Testis (tissue), 5 donors: ENCODE measurements at places on chromosomes 3 and 15.

DNA sequence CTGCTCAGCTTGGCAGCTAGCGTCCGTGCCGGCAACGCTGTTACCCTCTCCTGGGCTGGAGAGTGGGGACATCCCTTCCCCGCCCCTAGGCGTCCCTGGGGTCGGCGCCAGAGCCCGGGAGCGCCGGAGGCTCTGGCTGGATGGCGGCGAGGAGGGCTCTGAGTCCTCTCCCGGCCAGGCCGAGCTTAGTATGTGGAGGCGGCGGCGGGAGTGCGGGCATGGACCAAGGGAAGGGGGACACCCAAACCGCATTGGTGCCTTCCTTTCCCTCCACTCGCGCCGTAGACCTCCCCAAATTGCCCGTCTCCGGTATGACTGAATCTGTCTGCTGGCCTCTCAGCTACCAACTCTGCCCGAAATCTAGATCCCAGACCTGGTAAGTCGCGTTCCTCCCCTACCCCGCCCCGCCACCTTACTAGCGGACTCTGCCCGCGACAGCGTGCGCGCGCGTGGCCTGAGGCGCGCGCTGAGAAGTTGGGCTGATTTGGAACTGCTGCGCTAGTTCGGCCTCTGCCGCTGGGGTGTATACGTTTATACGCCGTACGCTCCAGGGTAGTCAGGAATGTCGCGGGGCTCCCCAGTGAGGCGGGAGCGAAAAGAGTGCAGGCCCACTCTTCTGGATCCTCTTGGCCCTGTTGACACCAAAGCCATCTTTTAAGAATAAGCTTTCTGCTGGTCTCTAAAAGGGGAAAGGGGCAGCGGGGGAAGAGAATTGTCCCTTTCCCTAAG lies 12.2 kb downstream of the ZIC1 start:
- no peak for DNase-seq

GRCh38 chr15:77416954-77417353 lies 3.0 kb downstream of the PEAK1 start:
- no peak for DNase-seq

GRCh38 chr15:40372981-40373380 lies 9.5 kb upstream of the KNSTRN start:
- DNase-seq, result no peak

- DNase-seq, result no peak
Measured at GRCh38 chr15:74176262-74177214, 3.0 kb downstream of the ISLR start.

DNA sequence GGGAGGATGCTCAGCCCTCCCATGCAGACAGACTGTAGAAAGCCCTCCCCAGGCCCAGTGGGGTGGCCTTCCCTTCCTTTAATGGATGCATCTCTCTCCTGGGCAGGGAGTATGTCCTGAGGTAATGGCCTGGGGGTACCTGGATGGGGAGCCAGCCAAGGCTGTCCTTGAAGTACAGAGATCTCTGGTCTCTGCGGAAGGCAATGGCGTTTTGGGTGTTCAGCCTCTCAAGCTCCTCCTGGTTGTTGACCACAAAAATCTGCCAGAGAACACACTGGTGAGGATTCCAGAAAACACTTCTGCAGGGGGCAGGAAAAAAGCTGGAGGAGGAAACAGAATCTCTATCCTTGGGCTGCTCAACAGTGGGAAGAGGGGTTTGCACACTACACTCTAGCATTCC lies 28.9 kb downstream of the EAF1 start:
- DNase-seq, result no peak

DNA sequence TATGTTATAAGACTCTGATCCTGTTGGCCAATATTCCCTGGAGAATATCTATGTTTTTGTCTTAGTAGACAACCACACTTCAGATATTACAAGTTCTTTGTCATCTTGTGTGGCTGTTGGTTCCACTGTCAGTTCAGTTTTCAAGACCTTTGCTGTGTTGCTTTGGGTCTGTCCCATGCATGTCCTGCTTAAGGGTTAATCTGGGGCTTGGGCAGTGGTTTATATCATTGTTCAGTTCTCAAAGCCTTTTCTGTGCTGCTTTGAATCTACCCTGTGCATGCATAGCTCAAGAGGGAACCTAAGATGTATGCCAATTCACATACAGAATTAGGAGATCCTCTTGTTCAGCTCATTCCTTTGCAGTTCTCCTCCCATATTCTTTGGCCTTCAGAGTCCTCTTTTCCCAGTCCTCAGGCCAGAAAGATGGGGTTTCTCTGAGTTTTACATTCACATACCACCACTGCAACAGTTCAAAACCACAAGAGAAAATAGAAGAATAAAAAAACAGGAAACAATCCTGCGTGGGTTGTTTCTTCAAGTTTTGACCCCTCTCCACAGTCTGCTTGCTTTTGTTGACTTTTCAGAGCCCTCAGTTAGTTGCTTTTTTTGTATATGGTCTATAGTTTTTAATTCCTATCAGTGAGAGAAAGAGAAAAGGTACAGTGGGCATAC lies 21.6 kb downstream of the BUB1B start:
- no peak for DNase-seq

DNA sequence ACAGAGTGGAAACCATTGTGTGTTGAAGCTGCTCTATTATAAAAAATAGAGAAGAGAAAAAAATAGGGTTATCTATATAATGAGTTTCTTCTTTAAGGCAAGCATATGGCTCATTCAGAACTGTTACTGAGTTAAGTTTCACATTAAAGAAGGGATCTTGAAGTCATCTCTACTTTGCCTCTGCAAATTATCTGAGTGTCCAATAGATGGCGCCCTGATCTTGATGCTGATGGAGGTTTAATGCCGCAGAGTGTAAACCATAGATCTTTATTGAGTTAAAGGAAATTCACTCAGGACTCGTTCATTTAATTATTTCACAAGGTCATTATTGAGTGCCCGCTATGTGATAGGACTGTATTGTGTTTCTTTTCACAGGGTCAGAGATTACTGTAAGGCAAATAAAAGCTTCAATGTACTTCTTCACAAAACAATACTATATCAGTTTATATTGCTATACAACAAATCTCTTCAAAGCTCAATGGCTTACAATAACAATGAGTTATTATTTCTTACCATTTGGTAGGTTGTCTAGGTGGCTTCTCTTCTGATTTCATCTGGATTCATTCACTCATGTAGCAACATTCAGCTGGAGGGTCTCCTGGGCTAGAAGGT lies 171.4 kb downstream of the NSUN3 start:
- DNase-seq, result peak; percentile 62

DNA sequence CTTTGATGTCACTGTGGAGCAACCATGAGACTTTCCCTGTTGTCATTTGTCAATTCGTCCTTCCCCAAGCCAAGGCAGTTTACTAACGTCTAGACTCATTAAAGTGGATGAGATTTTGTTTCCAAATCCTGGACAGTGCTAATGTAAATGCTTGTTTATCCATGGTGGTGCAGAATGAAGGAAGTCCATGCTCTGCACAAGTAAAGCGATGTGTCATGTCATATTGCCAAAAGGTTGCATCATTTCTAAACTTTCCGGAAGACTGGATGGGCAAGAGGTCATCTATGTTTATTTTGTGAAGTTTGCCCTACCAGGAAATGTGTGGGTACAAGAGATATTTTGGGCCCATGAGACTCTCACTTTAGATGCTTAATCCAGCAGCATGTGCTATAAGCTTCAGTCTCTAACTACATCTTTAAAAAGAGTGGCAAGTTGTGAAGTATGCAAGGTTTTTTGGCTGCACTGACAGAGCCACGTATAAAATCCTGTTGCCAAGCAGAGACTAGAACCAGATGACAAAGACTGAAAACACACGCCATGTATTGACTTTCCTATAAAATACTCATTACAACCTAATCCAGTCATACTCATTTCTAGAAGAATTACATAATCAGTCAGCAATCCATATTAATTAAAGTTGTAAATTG lies 72.1 kb upstream of the FNDC3B start:
- no peak for DNase-seq

DNA sequence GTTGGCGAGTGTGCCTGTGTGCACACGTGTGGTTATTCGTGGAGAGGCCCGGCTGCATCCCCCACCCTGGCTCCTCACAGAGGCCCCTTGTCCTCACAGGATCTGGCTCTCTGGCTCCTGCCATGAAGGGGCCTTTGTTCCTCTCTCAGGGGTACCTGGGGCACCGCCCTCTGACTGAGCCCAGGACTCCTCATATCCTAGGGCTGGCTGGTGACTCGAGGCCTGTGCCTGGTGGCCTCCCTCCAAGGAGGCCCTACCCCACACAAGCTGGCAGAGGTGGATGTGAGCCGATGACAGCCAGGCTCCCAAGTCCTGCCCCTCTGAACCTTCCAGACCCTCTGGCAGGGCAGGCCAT lies 10.0 kb downstream of the PRKCD start:
- DNase-seq, result no peak

- DNase-seq, result peak; percentile 12
Measured at GRCh38 chr15:77030048-77030927, 35.4 kb downstream of the PSTPIP1 start.

- no peak for DNase-seq
Measured at GRCh38 chr15:74845581-74845980, 2.6 kb upstream of the ULK3 start.

DNA sequence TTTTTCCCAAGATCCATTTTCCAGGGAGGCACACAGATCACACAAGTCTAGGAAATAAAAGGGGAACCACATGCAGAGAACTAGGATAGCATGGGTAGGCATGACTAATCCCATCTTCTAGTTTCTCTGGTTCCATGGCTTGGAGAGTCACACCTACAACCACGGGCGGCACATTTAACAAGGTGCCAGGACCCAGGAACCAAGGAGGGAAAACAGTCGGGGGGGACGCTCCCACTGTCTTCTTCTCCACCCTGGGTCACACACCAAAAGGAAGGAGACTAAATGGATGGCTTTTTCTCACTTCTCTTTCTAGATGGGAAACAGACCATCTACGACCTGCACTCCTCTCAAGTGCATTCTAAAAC lies 4.6 kb upstream of the SMCO1 start:
- DNase-seq, result no peak

- DNase-seq, result peak; percentile 57
Measured at GRCh38 chr3:36944012-36944640, 728 bp downstream of the TRANK1 start.

- DNase-seq, result no peak
Measured at GRCh38 chr3:108067768-108068167, 23.1 kb downstream of the CD47 start.

DNA sequence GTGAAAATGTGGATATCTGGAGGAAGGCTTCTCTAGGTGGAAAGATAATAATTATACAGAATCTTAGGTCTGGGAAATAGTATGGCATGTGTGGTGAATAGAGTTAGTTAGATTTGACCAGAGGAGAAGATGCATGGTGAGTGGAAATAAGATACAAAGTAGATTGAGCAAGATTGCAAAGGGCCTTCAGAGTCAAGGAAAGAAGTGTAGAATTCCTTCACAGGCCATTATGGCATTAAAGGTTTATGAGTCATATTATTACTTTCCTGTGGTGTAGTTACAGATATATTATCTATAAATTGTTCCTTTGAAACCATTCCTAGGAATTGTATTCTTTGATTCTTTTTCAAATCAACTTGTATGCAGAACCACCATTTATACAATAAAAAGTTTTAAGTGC lies 660.3 kb downstream of the SI start:
- DNase-seq, result no peak
